GM10248 (cell line): ENCODE measurements at places on chromosomes 7 and 10.
A peak's percentile ranks its signal among the peaks of the same experiment; 100 is the strongest.

- DNase-seq: no peak
Observed at GRCh38 chr7:110881721-110882120, 209.2 kb upstream of the LRRN3 start.

DNA sequence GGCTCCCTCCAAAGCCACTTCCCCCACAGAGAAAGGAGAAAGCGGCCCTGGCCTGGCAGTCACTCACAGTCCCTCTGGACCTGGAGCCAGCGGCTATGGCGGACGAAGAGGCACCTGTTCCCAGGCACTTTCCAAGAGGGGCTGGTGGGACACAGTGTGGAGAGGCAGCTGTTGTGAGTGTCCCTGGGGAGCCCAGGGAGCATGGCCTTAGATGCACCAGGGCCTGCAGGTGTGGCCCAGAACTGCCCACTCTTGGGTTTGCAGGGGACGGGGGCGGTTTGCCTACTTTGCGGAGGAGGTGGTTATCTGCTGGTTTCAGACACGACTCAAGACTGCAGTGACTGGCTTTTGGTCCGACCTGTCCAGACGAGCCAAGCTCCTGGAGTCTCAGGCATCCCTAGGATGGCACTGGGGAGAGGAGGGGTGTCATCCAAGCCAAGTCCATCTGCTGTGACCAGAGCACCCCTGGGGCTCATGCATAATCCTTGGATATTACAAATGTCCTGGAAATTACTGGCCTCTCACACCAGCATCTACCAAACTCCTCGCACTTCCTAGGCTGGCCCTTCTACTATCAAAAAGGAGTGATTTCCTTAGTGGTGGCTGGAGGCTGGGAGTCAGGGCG is 18.4 kb downstream of the CTBP2 start:
- DNase-seq: no peak

DNA sequence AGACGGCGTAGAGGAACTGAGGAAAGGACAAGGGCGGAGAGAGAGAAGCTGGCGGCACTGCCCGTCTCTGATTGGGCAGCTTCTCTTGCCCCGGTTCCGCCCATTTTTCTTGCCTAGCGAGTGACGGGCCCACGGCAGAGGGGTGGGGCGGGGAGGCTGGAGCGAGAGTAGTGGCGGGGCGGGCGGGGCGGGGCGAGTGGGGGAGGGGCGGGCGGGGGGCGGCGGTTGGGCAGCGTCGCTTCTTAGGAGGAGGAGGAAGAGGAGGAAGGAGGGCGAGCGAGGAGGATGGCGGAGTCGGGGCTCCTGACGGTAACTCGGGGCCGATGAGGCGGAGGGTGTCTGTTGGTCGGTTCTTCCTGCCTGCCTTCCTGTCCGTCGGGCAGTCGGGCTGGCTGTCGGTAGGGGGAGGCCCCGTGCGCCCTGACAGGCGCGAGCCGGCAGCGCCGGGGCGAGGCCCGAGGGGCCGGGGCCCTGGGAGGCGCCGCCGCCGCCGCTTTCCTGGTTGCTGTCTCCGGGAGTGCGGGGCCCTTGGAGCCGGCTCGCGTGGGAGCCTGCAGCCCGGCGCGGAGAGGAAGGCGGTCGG is at the start of gene SHOC2:
Gene SHOC2, plus strand, starts transcription at position 256 of the 583 bp plus-strand sequence. CDS start 44,755 bp downstream, outside the sequence.
- peak; percentile 93 for DNase-seq

- no peak for DNase-seq
Observed at GRCh38 chr10:97975598-97975997, 54.8 kb downstream of the CRTAC1 start.

DNA sequence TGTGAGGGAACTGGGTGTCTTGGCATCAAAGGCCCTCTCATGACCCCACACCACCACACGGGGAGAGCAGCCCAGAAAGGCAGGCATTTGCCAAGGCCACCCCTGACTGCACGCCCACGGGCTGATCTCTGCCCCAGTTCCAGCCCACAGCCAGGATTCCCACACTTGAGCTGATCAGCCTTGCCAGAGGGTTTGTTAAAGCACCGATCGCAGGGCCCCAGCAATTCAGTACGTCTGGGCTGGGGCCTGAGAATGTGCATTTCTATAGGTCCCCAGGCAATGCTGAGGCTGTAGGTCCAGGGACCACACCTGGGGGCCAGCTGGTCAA is 103.9 kb downstream of the TNS3 start:
- DNase-seq: no peak

GRCh38 chr10:44462338-44462914 is 77.5 kb upstream of the CXCL12 start:
- no peak for DNase-seq

DNA sequence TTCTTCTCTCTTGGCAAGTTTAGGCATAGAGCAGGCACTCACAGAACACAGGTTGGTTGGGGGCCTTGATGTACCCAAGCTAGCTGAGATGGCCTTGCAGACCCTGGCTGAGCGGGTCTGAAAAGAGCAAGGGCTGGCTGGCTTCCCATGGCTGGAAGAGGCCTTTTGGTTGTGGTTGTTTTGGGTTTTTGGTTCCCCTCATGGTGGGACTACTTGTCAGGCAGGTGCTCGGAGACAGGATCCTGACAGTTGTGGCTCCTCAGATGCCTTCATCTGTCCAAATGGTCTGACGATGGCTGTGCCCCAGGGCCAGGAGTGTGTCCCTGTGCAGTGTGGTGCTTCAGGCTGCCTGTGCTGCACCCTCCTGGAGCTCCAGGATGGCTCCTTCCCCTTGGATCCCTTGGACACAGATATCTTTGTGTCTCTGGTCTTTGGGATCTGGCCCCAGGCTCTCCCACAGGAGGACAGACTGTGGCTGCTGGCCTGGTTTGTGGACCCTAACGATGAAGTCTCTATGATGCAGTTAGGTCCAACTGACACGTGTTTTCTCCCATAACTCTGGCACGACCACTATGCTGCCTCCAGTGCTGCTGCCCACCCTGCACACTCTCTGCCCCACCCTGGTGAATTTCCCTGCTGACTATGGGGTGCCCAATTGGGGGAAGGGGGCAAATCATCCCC is 321.5 kb upstream of the ZNF32 start:
- no peak for DNase-seq

- DNase-seq: no peak
Observed at GRCh38 chr10:60200012-60200681, 189.5 kb downstream of the ANK3 start.

GRCh38 chr7:51732116-51732515 is 415.5 kb upstream of the COBL start:
- DNase-seq: no peak

GRCh38 chr10:51423121-51423452 is 276.3 kb downstream of the CSTF2T start:
- no peak for DNase-seq

GRCh38 chr7:128352636-128353035 is 8.9 kb downstream of the PRRT4 start:
- no peak for DNase-seq

DNA sequence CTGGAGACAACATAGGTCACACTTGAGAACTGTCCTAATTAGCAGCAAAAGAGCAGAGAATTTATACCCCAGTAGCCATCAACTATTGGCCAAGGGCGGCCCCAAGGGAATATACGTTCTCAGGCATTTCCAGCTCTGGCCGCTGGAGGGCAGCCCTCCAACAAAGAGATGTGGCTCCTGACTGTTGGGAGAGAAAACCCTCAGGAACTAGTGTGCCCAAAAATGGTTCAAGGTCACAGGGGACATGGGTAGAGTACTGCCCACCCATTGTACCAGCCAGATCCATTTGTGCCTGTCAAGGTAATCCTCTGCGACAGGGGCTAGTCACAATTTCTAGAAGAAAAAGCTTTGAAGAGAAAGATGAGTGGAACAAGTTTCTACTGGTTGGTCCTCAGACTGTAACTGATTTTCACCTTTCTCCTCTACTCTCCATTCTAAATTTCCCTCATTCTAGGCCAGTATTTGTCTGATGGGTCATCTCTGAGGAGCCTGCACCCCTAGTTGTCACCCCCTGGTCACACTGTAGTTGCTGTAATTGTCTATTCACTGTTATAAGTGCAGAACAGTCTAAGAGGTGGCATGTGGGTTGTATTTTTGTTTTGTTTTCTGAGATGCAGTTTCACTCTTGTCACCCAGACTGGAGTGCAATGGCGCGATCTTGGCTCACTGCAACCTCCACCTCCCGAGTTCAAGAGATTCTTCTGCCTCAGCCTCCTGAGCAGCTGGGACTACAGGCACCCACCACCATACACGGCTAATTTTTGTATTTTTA is 14.7 kb upstream of the C7orf33 start:
- DNase-seq: peak; percentile 67

GRCh38 chr10:119203006-119203405 is 4.4 kb upstream of the GRK5 start:
- DNase-seq: no peak

GRCh38 chr7:132720835-132721234 is 144.6 kb upstream of the PLXNA4 start:
- no peak for DNase-seq

- DNase-seq: no peak
Observed at GRCh38 chr7:93327006-93327633, 95.0 kb downstream of the VPS50 start.

DNA sequence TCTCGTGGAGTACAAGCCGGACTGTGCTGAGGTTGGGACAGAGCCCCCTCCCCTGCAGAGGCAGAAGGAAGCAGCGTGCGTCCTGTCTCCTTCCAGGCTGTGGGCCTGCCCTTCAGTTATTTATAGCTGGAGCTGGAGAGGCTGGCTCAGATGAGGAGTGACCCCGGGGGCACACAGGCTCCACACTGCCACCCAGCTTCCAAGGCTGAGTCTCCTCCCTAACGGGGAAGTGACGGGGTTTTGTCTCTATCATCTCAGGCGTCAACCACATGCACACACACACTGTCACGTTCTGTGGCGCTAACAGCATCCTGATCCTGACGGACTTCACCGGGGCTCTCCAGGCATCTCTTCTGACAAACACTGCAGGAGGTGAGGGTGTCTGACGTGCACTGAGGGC is 25.4 kb downstream of the AMZ1 start:
- no peak for DNase-seq

GRCh38 chr7:107007892-107008287 is 36.6 kb upstream of the PRKAR2B start:
- DNase-seq: no peak

GRCh38 chr7:134730411-134730829 is 49.0 kb upstream of the CALD1 start:
- DNase-seq: no peak

GRCh38 chr7:158127241-158127640 is 460.4 kb downstream of the PTPRN2 start:
- no peak for DNase-seq
